Inflammatory macrophage treated with lipopolysaccharide for 1 hour (primary cell): ENCODE measurements at places on chromosomes 5 and 9.

DNA sequence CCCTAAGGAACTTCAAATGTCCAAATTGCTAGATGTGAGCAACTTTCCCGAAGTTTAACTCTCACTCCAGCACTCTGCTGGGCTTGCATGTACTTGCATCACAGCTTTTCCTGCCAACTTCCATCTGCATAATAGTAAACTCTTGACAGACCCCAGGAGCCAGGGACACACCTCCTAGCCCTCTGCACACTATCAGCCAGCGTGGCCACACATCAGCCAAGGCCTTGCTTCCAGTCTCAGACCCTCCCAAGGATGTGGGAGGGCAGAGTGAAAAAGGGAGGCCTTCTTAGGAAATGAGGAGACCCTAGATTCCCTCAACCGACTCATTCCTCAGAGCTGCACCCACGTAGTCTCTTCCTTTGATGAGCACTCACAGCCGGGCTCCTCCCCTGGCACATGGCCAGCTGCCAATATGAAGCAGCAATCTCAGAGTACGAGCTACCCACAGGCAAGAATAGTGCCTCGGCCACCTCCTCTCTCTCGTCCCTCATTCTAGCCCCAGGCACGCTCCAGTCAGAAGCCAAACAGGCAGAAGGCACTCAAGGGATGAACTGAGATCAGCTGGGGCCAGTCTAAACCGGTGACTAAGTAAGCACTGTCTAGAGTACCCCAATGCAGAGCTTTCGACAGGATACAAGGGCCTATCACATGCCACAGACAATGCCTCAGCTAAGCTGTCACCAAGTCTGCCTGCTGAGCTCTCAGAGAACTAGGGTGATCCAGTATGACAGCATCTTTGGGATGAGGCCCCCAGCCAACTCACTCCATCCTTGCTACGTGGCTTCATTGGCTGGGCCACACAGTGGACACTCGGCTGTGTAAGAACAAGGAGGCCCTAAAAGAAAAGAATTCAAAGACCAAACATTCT, 2.3 kb downstream of the P4HA2 start:
- DNase-seq, result no peak

DNA sequence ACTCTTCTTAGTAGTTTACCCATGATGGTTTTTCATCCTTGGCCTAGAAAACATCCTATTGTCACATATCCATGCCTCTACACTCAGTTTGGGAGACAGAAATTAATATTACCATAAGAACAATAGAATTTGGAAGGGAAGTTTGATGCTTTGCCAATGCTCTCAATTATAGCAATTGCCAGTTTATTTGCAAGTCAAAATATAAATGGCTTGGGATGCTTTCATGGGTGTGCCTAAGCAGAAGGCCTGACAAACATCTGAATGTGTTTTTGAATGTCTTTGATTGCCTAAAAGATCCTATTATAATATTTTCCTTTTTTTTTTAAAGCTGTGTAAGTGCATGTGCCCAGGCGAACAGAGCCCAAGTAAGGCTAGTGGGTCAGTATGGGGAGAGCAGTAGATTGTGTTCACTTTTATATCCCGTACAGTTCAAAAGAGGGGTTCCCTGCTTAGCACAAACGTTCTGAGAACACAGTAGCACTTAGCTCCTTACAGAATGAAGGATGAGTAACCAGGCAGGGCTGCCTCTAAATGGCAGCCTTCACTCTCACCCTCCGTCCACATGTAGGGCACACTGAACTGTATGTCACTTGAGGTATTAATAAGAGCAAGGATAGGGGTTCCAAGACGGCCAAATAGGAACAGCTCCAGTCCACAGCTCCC, 56.0 kb upstream of the AGXT2 start:
- no peak for DNase-seq

DNA sequence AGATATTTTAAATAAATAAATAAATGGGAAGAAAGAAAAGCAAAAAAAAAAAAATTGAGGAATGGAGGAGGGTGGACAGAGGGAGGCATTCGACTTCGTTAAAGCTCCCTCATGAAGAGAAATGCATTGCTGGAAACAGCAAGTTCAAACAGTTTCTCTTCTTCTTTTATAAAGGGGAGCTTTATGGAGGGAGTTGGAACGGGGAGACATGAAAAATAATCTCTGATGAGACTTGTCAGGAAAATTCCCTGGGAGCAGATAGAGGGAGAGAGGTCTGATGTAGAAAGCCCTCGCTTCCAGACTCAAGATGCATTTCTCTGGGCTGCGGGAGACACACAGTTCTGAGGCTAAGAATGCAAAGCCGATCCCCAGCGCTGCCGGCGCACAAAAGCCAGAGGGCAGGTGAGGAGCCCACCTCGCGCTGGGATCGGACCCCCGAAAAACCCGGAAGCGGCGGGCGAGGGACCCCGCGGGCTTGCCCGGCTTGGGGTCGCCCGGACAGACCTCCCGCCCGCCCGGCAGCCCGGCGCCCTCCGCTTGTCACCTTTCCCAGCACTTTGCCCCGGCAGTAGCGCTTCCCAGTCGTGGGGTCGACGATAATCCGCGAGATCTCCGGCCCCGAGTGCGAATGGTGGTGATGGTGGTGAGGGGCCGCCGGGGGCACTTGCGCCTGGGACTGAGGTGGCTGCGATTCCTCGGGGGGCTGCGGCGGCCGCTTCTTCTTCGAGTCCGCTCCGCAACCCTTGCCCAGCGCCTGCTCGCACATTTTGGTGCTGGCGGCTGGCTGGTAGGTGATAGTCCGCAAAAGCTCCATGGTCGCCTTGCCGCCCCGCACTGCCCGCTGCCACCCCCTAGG, 512 bp downstream of the PLK2 start:
- DNase-seq, result peak; percentile 7

GRCh38 chr9:75500479-75500878, 390.0 kb upstream of the PCSK5 start:
- peak; percentile 22 for DNase-seq

DNA sequence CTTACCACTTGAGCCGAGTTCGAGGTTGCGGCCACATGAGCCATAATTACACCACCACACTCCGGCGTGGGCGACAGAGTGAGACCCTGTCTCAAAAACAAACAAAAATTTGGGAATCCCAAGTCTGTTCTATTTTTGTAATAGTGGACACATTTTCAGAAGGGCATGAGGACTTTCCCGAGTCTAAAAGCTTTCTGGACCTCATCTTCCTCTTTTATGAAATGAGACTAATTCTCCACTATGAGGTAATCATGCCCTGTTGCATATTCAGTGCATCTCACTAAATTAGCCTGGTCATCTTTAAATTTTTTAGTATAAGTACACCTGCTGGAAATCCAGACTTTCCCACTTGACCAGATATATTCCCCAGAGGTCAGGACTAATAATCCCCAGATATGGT, 55.7 kb downstream of the GGTA1 start:
- peak; percentile 82 for DNase-seq

DNA sequence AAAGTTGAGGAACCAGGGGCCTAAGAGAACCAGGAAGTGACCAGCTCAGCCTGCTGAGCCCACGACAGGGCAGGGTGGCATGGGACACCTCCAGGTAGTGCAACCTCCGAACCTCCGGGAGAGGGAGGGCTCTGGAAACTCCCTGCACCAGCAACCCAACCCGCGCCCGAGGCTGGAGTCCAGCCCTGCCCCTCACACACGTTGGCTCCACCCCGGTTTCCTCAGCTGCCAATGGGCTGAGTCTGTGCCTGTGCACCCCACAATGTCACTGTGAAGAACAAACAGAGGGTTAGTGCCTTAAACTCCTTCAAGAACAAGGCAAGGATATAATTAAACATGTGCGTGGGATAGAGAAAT, 17.0 kb upstream of the UNC5A start:
- DNase-seq, result no peak

DNA sequence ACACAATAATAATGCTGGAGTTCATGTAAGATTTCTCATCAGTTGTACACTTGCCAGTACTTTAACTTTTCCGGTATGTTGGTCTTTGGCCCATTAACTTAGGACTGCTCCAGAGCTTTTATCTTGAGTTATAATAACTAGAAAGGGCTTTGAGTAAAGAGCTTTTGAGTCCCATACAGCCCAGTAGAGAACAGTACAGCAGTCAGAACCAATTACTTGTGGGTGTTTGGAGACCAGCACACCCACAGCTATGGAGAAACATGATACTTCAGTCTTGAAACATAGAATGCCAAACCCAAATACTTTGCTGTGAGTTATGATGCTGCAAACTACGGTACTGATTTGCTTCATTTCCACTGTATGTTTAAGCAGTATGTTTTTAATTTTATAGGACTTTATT, 374.3 kb downstream of the CCDC171 start:
- no peak for DNase-seq

DNA sequence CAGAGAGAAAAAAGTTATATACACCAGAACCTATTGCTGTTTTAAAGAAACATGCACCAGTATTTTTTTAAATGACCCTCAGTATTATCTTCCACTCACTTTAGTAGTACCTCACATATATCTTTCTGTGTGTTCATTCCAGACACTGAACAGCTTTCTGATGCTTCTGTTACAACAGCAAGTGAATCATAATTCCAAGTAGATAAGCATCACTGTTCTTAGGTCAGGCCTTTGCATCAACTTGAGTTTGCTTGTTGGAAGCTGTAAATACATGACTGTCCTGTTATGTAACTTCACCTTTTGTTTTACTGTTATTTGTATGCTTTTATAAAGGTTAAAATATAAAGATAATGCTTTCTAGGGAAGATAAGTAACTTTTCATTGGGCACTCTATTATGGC, 184.4 kb downstream of the ISL1 start:
- DNase-seq, result no peak

DNA sequence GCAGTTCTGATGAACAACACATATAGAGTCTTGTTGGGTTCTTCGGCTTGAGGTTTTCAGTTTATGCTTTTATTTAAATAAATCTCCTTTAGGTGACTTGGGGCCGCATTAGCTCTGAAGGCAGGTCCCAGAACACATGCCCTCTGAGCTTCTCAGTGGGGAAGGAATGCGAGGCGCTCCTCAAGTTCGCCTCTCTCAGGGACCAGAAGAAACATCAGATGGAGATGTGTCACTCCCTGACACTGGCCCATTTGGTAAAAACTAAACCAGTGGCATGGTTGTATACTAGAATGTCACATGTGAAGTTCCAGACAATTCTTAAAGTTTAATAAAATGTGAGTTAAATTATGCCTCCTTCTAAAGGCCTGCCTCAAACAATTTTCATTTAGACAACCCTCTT, 1.9 kb downstream of the MACROH2A1 start:
- DNase-seq, result no peak

DNA sequence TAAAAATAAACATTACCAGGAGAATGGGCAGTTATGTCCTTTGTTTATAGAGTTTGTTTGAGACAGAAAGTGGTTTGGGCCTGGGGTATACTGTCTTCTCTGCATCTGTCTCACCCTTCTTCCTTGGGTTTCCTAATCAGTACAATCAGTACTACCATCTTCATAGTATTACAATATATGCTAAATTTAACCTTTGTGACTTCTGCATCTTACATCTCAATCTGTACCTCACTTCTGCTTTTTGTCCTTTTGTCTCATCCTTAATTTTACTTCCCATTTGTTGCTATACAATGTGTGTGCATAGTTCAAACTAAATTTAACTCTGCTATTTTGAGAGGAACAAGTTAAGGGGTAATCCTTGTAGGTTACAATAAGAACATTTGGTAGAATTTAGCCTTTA, 19.6 kb downstream of the FBXO38 start:
- peak; percentile 84 for DNase-seq

- DNase-seq, result no peak
These were observed 58.2 kb downstream of the CAMSAP1 start for GRCh38 chr9:135849181-135849580.

- no peak for DNase-seq
These were observed 22.8 kb upstream of the FOXB2 start for GRCh38 chr9:76996700-76997099.

DNA sequence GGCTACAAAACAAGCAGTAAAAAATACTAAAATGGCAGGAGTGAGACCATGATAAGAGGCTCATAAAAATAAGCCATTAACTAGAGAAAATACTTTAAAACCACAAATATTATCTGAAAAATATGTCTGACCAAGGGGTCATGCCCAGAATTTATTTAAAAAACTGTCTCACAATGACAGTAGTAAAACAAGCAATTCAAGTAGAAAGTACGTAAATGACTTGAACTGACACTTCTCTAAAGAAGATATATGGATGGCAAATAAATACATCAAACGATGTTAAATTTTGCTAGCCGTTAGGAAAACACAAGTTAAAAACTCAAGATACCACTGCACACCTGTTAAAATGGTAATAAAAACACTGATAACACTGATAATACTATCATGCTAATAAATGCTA, 353.9 kb upstream of the GRAMD2B start:
- no peak for DNase-seq

- DNase-seq, result peak; percentile 70
These were observed 937 bp upstream of the HMGCR start for GRCh38 chr5:75335952-75336614.

DNA sequence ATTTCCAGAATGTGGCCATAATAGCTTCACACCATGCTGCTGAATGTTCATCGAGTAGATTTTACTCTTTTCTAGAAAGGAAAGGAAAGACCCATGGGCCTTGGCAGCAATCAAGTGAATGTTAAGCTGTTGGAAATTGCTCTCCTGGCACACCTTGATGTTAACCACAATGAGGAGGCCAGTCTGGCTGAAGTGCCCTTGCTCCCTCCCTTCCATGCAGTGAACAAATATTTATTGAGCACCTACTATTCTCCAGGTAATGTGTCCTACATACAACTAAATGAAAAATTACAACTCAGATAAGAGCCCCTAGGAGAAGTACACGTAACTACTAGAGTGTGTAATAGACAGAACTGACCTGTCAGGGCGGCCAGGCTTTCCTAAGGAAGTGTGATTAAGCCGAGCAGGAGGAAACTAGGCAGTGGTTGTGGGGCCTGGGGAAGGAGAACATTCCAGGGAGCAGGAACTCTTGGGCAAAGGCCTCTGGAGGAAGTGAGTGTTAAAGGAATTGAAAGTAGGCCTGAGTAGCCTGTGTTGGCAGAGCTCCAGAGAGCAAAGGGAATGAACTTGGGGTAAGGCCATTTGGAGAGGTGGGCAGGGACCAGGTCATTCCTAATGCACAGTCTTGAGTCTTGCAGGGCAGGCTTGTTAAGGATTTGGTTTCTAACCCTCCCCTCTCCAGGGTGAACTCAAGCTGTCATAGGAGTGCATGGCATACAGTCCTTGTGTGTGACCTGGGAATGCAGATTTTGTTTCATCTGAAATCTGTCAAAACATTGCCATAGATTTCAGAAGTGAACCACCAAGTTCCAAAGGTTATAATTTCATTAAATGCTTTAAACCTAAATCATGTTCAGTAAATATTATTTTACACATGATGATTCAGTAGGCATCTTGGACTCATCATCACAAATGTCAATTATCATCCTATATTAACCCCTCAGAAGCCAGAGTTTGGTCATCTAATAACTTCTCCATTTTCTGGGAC, 9.0 kb upstream of the ZSWIM6 start:
- DNase-seq, result peak; percentile 33

- no peak for DNase-seq
These were observed 865.0 kb downstream of the NR2F1-AS1 start for GRCh38 chr5:92715946-92716520.

GRCh38 chr5:175252234-175252805, 191.7 kb downstream of the DRD1 start:
- no peak for DNase-seq

GRCh38 chr9:33431420-33431819, 16.0 kb downstream of the AQP3 start:
- DNase-seq, result no peak
